ENCODE measurements at places on chromosomes 4 and X.

- DNase-seq: no peak
Measured at GRCh38 chr4:188372058-188372457, 232.8 kb downstream of the TRIML1 start.

- DNase-seq: no peak
Measured at GRCh38 chr4:67939195-67939594, 24.1 kb downstream of the TMPRSS11A start.

DNA sequence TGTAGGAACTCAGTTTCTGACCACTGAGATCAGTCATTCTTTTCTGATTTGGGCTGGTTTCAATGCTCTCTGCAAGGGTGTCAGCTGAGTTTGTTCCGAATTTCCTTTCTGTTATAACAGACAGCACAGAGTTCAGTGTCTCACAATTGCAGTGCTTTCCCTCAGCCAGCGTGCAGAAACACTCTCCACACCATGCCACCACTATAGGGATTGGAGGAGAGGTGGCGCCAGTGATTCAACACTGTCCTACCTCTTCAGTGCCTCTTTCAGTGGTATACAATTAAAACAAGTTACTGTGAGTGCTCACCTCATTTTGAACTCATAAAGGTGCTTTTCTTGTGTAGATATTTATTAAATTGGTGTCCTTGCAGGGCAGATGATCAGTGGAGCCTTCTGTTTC, 413.2 kb upstream of the CXorf51B start:
- no peak for DNase-seq

DNA sequence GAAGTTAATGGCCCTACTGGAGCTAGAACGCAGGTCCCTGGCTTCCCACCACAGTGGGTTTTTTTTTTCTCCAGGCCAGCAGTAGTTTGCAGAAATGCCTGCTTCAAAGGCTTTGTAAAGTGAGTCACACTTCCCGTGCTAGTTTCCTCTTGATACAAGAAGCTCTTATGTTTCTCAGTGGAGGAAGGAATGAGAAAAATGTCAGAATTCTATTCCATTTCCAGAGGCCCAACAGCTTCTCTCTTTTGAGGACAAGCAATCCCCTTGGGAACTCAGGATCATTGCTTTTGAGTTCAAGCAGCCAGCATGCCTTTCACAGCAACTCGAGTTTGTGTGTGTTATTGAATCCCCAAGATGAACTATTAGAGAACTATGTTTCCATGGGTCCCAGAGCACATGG, 134.3 kb downstream of the GUCY2F start:
- no peak for DNase-seq

GRCh38 chr4:80878218-80878617, 152.3 kb upstream of the BMP3 start:
- no peak for DNase-seq

- no peak for DNase-seq
Measured at GRCh38 chr4:147610686-147611085, 6.5 kb upstream of the TMEM184C start.

DNA sequence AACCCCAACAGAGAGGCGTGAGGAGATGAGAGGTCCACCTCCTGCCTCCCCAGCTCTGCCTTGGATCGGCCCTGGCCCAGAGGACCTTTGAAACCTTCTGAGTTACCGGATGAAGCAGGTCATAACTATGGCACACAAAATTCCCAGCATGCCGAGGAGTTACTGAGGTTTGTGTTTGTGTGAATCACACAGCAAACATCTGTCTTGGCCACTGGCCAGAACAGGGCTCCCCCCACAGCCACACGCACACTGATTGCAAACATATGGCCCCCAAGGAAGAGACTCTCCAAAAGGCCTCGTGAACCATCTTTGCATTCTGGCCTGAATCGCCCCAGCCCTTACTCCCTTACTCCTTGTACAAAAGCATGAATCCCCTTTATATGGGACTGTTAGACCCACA, 18.9 kb downstream of the RPS4X start:
- DNase-seq: no peak

- DNase-seq: no peak
Measured at GRCh38 chr4:180434131-180434895, 1808.9 kb upstream of the TENM3 start.

DNA sequence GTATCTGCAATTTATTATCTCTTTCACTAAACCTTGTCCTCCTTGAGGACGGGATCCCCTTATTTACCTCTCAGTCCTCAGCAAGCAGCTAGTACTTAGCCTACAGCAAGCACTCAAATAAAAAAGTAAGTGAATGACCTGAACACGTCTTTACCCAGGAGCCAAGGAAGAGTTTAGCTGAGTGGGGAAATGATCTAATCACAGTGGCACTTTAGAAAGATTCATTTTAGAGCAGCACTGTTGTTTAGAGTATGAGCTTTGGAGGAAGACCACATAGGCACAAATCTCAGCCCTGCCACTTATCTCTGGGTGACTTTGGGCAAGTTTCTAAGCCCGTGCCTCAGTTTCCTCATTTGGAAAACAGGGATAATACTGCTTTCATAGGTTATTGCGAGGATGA, 2.7 kb downstream of the FAM120C start:
- no peak for DNase-seq

DNA sequence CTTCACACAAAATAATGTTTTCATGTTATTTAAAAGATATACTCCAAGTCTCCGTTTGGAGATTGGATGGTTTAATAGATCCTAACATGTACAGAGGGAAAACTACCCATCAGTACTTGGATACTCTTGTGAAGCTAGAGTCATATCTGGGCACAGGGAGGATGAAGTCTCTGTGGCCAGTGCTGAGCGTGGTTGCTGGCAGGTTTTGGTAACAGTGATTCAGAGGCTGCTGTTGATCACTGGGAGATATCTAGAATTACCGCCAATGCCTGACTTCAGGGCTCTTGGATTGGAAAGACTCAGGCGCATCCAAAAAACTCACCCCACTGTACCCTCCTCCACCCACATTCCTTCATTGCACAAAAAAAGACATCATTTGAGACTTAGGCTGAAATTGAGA, 107.2 kb upstream of the PGRMC2 start:
- DNase-seq: no peak

DNA sequence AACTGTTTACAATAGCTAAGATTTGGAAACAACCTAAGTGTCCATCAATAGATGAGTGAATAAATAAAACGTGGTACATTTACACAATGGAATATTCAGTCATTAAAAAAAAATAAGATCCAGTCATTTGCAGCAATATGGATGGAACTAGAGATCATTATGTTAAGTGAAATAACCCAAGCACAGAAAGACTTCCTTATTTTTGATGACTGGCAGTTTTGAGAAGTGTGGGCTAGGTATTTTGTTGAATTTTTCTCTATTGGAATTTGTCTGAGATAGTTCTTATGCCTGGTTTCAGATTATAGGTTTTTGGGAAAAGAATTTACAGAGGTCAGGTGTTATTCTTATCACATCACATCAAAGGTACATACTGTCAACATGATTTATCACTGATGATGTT, 293.8 kb upstream of the ARSJ start:
- no peak for DNase-seq

DNA sequence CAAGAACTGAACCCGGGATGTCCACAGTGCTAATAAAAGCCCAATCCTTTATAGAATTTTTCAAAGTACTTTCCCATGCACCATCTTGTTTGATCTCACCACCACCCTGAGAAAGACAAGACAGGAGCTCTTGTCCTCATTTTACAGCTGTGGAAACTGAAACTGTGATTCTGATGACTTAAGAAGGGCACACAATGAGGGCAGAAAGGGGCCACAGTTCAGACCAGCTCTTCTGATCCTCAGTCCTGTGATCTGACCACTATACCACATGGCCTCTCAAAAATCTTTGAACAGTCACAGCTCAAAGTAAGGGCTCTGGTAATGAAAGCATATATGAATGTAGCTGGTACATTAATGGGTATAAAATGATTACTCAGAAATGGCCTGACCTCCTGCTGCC, 127.3 kb upstream of the CPEB2 start:
- DNase-seq: no peak

Measured in esophagus muscularis mucosa (tissue), 4 donors.